NCI-H510A treated with DMSO at 0.1 percent for 48 hours (cell line): ENCODE measurements at places on chromosomes 16 and 17.

GRCh38 chr16:47488051-47488450 lies 26.9 kb downstream of the PHKB start:
- no peak for DNase-seq

GRCh38 chr17:35368081-35368830 lies 5.2 kb downstream of the SLFN11 start:
- DNase-seq = no peak

DNA sequence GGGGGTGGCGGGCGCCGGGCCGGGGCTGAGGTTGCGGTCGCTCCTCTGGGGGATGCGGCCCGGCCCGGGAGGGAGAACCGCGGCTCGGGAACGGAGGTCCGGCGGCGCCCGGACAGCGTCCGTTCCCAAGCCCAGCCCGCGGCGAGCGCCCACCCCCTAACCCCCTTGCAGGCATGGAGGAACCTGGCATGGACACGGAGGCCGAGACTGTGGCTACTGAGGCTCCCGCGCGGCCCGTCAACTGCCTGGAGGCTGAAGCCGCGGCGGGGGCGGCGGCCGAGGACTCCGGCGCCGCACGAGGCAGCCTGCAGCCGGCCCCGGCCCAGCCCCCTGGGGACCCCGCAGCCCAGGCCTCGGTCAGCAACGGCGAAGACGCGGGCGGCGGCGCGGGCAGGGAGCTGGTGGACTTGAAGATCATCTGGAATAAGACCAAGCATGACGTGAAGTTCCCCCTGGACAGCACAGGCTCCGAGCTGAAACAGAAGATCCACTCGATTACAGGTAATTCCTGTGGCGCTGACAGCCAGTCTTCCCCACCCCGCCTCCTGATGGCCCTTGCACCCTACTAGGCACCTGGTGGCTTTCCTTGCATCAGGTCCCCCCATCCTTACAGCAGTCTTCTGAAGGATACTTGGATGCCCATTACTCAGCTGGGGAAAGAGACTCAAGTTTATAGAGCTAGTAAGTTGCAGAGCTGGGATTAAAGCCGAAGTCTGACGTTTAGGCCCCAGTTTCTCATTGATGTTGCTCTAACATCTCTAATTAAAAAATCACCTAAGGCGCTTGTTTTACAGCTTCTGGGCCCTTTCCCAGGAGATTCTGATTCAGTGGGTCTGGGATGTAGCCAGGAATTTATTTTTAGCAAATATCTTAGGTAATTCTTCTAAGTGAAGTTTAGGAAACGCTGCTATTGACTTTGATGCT lies 514 bp downstream of the UBFD1 start:
- no peak for DNase-seq

DNA sequence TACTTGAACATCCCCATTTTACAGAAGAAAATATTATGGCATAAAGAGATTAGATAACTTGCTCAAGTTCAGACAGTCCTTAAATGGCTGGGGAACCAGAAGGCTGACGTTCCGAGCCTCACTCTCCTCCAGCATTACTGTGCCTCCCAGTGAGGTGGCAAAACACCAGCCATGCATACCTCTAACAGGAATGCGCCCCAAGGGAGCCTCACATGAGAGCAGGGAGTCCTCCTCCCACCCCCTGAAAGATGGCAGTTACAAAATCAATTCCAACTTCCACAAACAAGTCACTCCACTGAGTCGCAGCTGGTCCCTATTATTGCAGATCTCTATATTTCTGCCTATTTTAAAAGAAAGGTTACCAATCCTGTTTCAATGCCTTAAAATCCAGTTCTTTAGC lies 55.5 kb downstream of the ANKFY1 start:
- DNase-seq = no peak

- DNase-seq = no peak
These were observed 253.1 kb downstream of the RBFOX1 start for GRCh38 chr16:7585705-7586104.

DNA sequence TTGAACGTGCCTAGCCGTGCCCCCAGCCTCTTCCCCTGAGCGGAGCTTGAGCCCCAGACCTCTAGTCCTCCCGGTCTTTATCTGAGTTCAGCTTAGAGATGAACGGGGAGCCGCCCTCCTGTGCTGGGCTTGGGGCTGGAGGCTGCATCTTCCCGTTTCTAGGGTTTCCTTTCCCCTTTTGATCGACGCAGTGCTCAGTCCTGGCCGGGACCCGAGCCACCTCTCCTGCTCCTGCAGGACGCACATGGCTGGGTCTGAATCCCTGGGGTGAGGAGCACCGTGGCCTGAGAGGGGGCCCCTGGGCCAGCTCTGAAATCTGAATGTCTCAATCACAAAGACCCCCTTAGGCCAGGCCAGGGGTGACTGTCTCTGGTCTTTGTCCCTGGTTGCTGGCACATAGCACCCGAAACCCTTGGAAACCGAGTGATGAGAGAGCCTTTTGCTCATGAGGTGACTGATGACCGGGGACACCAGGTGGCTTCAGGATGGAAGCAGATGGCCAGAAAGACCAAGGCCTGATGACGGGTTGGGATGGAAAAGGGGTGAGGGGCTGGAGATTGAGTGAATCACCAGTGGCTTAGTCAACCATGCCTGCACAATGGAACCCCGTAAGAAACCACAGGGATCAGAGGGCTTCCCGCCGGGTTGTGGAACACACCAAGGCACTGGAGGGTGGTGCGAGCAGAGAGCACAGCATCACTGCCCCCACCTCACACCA lies 724 bp downstream of the GAA start:
- DNase-seq = no peak

- no peak for DNase-seq
These were observed 236.6 kb upstream of the NLRP1 start for GRCh38 chr17:5820721-5821456.

DNA sequence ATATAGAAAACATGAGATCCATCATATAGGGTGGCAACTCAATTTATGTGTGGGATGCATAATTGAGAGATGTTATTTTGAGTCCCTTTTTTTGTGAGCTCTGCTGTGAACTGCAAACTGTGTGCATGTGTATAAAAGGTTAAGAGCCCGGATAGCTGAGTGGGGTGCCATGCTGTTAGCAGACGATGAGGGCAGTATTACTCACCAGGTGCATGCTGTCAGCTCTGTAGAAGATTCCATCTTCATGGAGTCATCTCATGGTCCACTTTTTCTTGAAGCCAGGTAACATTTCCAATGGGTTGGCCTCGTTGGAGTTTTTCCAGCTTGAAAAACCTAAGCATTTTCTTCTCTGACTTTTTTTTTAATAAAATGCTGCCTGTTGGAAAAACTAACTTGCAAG lies 43.0 kb upstream of the RHBDL3 start:
- no peak for DNase-seq
